ENCODE measurements at places on chromosomes 2 and 18.

- no peak for DNase-seq
Observed at GRCh38 chr18:66511289-66511688, 92.6 kb downstream of the CDH19 start.

- DNase-seq: no peak
Observed at GRCh38 chr2:196404276-196404675, 232.9 kb upstream of the STK17B start.

DNA sequence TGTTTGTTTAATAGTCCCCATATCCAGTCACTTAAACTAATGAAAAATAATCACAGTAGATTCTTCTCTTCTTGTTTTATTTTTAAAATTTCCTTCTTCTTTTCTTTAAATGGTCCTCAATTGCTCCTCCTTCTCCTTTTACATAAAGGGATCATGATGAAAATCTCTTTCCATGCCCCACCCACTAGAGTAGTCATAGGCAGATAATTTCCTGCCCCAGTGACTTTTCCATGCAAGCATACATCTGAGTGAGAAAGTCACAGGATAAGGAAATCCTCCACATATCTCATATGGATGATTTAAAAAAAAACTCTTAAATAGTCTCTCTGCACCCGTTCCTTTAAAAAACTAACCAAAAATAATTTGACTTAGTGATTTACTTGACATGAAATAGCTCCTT is 552.3 kb upstream of the SETBP1 start:
- DNase-seq: no peak

DNA sequence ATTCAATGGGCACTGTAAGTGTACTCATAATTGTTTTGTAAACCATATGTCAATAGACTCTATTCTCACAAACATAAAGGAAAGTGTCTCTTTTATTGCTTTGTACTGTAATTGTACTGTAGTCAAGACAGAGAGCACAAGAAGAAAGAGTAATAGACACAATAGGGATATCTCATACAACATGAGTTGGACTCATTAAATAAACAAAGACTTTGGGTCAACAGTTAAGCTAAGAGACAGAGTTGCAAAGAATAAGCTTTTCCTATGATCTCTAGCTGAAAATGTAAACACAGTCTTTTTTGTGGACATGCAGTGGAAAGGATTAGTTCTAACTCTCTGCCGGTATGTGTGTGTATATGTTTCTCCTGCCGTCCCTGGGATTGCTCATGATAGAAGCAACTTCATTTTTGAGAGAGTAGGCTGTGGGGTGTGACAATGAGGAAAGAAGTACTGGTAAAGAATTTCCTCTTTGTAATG is 13.9 kb upstream of the KYNU start:
- DNase-seq: no peak

- DNase-seq: no peak
Observed at GRCh38 chr2:74560591-74560990, 6.1 kb downstream of the DOK1 start.

- DNase-seq: no peak
Observed at GRCh38 chr18:58565021-58565420, 63.9 kb downstream of the ALPK2 start.

DNA sequence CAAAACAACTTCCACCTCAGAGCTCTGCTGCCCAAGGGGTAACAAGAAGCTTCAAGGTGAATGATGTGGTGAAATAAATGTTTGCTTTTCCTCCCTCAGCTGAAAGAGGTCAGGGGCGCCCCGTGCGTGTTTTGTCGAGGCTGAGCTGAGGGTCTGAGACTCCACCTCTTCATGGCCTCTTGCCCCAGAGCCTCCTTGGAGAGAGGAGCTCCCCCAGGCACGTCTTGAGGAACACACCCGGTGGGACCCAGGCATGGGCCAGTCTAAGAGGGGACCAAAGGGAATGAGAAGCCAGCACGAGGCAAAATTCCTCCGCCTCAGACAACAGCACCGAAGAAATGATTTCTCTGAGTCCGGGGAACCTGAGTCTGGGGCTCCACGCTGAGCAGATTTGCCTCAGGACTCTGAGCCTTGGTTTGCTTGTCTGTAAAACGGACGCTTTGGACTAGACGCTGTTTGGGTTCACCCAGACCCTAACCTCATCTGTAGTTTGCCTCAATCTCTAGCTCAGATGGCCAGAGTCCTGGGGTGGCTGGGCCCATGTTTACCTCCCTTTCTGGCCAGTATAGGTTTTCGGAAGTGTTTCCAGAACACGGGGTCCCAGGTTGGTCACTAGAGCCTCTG is 56.4 kb upstream of the ODC1 start:
- DNase-seq: no peak

DNA sequence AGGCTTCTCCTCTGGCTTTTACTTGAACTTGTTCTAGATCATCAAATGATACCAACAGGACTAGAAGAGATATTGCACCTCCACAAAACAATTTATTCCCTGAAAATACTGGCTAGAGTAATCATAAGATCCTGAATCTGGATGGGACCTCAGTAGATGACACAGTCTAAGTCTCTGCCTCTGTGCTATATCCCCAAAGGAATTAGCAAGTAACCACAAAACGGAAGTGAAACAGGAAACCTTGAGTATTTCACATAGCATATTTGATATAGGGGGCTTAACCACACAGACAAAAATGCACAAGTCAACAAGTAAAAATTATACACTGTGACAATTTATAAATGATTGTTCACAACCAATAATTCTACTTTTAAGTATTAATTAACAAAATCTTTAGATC is 456.9 kb upstream of the TNP1 start:
- no peak for DNase-seq

DNA sequence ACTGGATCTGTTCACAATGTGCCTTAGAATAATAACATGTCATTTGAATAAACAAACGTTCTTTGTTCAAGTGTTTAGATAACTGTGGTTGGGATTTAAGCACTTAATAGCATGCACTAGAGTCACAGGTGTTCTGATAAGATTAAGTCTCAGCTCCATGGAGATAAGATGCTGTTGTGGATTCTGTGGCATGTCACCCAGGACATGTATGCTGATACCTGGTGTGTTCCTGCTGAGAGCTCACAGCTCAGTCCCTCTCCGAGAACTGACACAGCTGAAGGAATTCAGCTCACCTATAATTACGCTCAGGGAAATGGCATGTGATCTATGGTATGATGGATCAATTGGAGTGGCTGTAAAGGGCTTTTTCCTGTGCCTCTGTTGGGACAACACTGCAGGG is 75.4 kb upstream of the ST6GAL2 start:
- no peak for DNase-seq

DNA sequence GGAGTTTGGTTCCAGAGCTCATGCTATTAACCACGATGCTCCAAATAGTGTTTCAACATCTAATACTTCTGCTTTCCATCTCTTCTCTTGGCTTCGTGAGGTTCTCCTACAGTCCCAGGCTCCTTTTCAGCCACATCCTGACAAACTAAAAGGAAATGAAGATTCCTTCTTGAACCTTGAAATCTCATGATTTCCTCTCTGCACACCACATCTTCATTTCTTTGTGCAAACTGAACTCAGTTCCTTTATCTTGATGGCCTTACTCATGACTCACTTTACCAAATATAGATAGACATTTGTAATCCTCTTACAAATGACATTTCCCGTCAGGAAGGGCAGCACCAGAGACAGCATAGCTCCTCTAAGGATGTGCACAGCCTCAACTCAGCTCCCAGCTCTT is 50.0 kb upstream of the ITGA4 start:
- no peak for DNase-seq

DNA sequence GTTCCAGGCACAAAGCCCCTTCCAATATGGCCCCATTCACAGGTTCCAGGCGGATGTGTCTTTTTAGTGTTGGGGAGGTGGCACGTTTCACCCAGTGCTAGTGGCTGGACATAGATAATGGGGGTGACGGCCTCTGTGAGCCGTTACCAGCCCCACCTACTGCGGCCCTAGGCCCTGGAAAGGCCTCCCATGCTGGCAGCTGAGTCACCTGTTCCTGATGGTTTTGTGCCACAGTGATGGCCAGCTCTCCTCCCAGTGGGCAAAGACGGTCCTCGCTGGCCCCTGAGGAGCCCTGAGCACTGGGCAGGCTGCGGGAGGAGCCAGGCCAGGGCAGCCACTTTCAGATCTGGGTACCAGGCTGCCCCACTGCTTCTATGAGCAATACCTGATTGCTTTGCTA is 40.0 kb upstream of the GPC1 start:
- no peak for DNase-seq

DNA sequence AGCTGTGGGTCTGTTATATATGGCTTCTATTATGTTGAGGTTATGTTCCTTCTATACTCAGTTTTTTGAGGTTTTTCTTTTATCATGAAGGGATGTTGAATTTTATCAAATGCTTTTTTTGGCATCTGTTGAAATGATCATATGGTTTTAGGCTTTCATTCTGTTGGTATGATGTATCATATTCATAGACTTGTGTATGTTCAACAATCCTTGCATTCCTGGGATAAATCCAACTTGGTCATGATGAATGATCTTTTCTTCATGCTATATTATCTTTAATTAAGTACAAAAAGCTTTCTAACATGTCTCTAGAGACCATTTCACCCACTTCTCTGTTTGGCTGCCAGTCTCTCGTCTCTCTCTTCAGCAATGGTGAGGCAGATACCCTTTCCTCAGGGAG is 54.2 kb downstream of the MDH1 start:
- no peak for DNase-seq

DNA sequence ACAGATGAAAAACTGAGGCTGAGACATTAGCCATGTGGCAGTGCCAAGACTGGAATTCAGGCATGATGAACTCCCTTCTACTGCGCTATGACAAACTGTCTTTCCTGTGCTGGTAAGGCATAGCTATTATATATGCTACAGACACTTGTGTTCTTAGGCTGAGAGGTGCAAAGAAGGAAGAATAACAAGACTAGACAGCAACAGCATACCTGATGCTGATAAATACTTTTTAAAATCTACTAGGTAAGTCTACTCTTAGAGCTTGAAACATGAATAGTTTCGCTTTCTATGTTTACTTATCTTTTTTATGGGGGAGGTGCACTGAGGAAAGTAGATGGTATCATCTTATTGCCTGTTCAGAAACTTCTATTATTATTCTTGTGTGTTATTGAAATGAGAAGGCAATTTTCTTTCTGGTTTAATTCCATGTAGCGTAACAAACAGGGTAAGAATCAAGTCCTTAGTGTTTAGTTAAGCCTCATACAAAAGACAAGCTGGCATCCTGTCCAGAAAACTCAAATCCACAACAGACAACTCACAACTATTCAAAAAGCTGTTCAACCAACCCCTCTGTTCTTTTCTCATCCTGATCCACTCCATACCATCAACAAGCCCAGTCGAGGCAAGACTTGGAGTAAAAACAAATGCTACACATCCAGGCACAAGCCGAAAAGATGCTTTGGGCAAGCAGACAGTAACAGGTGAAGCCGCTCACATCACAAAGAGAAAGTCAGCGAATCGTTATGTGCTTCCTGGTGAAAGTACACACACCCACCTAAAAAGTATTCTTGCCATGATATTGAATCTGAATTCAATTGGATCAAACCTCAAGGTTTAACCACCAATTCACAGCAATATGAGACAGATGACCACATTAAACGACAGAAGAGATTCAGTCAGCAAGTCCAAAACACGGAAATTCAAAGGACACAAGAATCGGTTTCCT is 1.5 kb downstream of the TTC32 start:
- DNase-seq: no peak

DNA sequence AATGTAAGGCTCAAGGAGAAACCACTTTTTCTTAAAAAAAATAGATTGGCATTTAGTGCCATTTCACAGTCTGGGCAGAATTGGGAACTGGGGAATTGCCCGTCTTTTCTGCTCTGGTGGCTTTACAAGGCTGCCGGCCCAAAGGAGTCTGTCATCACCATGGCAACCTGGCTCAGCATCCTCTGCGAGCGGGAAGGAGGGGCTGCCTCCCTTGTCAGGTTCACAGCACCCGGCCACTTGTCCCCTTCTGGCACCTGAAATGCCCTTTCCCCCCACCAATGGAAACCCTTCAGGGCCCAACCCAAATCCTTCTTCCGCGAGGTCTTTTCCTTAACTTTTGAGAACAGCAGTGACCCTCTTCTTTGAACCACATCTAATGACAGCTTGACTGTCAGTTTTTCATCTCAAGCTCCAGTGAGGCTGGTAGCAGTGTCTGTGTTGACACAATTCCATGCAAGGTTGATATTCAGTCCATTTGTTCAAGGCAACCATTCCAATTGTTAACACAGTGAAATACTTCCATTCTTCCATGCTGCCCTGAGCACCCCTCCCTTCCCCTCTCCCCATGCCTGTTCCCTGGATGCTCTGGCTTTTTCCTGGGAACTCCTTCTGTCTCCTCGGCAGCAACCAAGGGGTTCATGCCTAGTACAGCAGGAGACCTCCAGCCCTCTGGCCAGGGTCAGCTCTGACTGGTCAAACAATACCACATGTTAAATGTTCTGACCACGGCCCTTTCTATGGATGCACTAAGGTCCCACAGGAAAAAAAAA is 79.6 kb downstream of the DNER start:
- no peak for DNase-seq

- no peak for DNase-seq
Observed at GRCh38 chr18:50284255-50284885, 3.0 kb upstream of the MBD1 start.

- DNase-seq: no peak
Observed at GRCh38 chr2:5387406-5387805, 304.8 kb upstream of the SOX11 start.

- peak; percentile 43 for DNase-seq
Observed at GRCh38 chr2:6556755-6557154, 309.0 kb downstream of the CMPK2 start.

- no peak for DNase-seq
Observed at GRCh38 chr2:145026456-145027455, 506.8 kb upstream of the ZEB2 start.

DNA sequence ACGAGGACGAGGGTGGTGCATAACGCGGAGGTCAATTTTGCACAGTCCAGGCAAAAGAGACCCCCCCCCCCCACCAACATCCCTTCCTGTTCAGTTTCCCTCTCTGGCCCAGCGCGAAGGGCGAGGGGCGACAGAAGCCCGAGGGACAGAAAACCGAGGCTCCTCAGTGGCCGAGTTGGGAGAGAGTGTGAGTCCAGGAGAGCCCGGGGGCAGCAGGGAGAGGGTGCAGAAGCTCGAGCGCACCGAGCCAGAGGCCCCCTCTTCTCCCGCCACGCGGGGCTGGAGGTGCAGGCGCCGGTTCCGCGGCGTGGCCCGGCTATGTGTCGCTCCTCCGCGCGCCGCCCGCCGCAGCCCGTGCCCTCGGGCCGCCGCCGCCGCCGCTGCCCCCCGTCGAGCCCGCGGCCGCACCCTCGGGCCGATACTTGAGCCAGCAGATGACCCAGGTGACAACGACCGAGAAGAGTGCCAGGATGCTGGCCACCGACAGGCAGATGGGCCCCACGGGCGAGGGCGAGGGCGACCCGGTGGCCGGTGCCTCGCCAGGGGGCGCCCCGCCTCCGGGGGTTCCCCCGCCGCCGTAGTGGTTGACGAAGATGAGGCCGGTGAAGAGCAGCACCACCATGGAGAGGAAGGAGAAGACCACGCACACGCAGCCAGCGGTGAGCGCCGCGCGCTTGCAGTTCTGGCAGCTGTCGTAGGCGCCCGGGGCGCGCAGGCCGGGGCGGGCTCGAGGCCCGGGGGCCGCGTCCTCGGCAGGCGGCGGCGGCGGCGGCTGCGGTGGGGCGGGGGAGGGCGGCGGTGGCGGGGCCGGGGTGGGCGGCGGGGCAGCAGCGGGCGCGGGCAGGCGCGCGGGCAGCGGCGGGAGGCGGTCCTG is 20.2 kb upstream of the PAX3 start:
- no peak for DNase-seq

GRCh38 chr2:206160807-206161179 is 1.1 kb downstream of the EEF1B2 start:
- DNase-seq: no peak

- no peak for DNase-seq
Observed at GRCh38 chr2:26284132-26284531, 39.4 kb downstream of the HADHB start.

GRCh38 chr2:107936433-107937359 is 49.6 kb upstream of the SLC5A7 start:
- no peak for DNase-seq
